ENCODE measurements at places on chromosomes 13 and 19.

- no peak for DNase-seq
These were observed 174.3 kb downstream of the IRS2 start for GRCh38 chr13:109611912-109612691.

- DNase-seq = no peak
These were observed 5.7 kb upstream of the GARIN5A start for GRCh38 chr19:50482271-50482855.

DNA sequence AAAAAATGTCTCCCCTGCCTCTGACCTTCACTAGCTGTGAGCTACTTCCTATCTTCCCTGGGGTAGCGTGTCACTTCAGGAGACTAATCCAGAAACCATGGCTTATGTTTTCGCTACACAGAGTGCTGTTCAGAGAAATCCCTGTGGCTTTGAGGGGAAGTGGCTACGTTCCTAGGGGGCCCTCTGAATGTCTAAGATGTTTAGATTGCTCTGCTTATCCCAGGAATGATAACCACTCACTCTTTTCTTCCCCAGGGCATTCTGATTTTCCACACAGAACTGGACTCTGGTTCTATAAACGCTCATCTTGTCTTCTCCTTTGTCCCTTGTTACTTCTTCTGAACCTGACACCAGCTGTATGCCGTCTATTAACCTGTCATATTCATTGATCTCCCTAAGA, 572.5 kb downstream of the OLFM4 start:
- DNase-seq = no peak

DNA sequence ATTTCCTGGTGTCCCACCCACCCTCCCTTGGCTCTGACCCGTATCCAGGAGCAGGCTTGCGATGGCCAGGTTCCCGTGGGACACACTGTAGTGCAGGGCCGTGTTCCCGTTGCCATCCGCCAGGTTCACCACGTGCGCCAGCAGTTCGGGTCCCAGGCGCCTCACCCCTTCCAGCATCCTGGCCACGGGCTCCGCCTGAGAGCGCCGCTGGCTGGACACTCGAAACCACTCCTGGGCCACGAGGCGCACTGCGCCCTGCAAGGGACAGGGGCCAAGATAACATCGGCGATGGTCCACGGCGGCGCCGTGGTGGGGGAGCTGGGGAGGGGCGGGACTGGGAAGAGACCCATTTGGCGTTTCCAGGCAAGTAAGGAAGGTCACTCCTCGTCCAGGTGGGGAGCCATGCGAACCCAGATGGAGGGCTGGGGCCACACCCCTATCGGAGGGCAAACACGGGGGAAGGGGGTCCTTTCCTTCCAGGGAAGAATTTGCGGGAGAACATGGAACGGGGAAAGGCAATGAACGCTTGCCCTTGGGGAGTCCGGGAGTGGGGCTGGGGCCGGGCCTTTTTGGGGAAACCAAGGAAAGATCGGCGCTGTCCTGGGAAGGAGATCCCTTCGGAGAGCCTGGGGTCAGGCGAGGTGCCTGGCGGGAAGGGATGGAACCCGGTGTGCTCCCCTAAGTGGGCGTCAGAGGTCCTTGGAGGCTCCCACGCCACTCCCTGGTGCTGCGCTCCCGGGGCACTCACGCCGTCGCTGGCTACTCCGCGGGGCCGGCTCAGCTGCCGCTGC, 9.9 kb downstream of the KANK3 start:
- DNase-seq = no peak

- DNase-seq = no peak
These were observed 1.1 kb downstream of the VSTM1 start for GRCh38 chr19:54062643-54063042.

- DNase-seq = no peak
These were observed 459 bp downstream of the PRAM1 start for GRCh38 chr19:8501981-8502380.

GRCh38 chr13:113918580-113918979, 54.7 kb upstream of the GAS6 start:
- DNase-seq = no peak

DNA sequence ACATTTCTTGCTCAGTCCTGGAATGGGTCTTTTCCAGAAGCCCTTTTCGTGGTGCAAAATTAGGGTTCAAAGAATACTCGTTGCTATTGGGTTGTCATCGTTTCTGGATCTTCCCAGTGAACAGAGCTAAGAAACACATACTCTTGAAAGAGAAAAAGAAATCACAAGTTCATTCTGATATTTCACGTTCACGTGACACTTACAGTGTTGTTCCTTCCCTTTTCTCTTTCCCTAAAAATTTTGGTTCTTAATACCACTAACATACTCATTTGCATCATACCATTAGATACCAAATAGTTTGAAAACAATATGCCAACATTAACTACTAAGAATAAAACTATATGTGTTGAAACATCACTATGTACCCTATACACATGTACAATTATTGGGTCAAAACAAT, 13.4 kb upstream of the GTF2F1 start:
- DNase-seq = no peak

- DNase-seq = no peak
These were observed 67.8 kb upstream of the ZDHHC20 start for GRCh38 chr13:21526707-21527540.

- peak; percentile 15 for DNase-seq
These were observed 11.3 kb upstream of the FFAR2 start for GRCh38 chr19:35436477-35437405.

GRCh38 chr13:77171451-77171850, 144.5 kb upstream of the FBXL3 start:
- no peak for DNase-seq

DNA sequence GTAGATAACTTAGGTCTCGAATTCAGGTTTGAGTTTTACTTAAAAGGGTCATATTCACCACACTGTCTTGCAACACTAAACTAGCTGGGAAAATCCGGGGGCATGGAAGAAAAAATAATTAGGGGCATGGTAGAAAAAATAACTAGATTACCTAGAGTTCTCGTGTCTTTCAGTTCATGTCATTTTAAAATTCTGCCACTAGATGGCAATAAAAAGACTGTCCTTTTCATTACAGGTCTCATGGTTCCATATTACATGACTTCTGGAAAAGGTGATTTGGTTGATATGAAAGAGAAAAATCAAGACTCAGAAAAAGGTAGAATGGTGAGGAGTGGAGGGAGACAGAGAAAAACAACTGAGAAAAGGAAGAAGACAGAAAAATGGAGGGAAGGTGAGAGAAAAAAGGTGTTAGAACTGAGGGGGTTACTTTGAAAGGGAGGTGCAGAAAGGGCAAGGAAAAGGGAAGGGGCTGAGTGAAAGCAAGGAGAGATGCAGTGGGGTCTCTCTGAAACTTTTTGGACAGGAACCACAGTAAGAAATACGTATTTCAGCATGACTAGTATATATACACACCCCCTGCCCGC, 299.0 kb downstream of the KLF12 start:
- DNase-seq = no peak

GRCh38 chr13:101982903-101983302, 418.9 kb downstream of the FGF14 start:
- DNase-seq = no peak

GRCh38 chr19:10044390-10044789, 31.1 kb downstream of the RDH8 start:
- no peak for DNase-seq

DNA sequence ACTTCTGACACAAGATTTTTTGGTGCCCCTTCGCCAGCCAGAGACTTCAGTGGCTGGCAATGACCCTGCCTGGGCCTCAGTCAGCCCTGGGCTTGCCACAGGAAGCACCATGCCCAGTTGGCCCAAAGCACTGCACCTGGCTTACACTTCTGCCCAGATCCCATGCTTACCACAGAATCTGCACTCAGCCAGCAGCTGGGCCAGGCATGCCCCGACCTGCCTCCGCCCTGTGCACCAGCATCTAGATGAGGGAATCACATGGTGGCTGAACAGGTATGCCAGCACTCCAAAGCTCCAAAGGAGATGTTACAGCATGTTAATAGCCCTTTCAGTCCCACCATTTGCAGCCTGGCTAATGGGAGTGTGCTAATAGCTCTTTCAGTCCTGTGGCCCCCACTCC, 690.9 kb downstream of the SLITRK6 start:
- no peak for DNase-seq

DNA sequence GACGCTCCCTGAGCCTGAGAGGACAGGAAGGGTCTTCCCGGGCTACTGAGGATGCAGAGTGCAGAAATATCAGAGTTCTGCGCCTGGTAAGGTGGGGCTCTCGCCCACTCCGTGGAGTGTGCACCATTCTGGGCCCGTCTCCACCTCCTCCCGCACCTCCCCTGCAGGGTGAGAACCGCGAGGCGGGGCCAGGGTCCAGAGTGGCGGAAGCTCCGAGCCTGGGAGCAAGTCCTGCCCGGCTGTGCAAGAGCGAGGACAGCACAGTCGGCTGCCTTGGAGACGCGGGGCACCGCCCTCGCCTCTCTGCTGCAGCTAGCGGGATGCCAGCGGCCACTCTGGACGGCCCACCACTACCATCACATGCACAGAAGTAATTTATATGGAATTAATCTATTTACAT, 2304.4 kb downstream of the PCDH9 start:
- no peak for DNase-seq

DNA sequence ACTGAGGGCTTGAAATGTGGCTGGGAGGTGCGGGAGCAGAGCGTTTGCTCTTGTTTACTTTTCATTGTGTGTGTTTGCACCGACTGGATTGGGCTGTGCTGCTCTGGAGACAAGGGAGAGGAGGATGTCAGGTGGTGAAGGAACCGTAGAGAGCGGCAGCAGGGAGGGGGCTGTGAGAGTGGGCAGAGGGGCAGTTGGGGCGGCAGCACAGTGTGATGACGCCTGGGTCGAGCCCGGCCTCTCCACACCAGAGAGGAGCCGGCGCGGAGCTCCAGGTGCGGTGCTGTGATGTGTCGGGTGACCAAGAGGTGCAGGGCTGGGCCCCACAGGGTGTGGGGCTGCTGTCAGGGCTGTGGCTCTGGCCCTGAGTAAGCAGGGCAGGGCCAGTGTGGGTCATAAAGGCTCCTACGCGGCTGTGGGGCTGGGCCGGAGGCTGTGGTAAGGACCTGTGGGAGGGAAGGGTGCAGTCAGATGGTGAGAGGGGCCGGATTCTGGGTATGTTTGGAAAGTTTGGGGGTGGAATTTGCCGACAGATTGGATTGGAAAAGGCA, 10.5 kb downstream of the NAXD start:
- DNase-seq = no peak

GRCh38 chr13:97979051-97979450, 25.6 kb downstream of the IPO5 start:
- DNase-seq = no peak

DNA sequence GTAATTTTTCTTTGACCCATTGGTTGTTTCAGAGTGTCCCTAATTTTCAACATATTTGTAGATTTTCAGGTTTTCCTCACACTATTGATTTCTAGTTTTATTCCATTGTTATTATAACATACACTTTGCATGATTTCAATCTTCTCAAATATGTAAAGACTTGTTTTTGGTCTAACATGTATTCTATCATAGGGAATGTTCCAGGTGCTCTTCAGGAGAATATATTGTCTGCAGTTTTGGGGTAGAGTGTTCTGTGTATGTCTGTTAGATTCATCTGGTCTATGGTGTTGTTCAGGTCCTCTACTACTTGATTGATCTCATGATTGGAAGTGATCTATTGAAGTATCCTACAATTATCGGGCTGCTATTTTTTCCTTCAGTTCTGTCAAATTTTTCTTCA, 440.9 kb upstream of the MIR17HG start:
- DNase-seq = no peak

DNA sequence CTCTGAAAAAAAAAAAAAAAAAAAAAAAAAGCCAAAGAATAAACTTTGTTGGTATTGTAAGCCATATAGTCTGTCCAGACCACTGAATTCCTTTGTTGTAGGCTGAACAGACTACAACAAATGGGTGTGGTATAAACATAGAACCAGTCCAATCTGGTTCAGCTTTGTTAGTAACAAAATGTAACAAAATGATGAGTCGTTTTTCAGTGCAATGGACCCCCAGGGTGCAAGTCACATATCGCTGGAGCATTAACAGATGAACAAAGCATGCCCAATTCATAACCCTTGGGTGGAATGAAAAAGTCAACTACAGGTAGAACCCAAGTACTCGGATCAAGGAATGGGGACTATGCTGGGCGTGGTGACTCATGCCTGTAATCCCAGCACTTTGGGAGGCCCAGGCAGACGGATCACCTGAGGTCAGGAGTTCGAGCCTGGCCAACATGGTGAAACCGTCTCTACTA, 13.6 kb upstream of the FCHO1 start:
- DNase-seq = no peak

DNA sequence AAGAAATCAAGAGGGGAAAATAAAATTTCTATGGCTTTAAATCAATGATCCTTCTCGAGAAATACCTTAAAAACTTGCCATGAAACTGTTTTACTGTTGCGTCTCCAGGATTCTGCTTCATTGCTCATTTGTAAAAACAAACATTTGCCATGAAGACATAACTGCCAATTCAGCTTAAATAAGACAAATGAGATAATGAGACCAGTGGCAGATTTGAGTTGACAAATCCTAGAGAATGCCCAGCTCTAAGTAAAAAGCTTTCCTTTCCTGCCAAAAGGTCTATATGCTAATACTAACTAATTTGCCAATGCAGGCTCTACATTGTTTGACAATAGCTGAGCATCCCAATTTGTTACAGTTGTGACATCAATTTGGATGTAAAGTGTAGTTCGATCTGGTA, 400.5 kb upstream of the PCDH9 start:
- no peak for DNase-seq

GRCh38 chr13:88235441-88235840, 564.3 kb downstream of the SLITRK5 start:
- DNase-seq = no peak

DNA sequence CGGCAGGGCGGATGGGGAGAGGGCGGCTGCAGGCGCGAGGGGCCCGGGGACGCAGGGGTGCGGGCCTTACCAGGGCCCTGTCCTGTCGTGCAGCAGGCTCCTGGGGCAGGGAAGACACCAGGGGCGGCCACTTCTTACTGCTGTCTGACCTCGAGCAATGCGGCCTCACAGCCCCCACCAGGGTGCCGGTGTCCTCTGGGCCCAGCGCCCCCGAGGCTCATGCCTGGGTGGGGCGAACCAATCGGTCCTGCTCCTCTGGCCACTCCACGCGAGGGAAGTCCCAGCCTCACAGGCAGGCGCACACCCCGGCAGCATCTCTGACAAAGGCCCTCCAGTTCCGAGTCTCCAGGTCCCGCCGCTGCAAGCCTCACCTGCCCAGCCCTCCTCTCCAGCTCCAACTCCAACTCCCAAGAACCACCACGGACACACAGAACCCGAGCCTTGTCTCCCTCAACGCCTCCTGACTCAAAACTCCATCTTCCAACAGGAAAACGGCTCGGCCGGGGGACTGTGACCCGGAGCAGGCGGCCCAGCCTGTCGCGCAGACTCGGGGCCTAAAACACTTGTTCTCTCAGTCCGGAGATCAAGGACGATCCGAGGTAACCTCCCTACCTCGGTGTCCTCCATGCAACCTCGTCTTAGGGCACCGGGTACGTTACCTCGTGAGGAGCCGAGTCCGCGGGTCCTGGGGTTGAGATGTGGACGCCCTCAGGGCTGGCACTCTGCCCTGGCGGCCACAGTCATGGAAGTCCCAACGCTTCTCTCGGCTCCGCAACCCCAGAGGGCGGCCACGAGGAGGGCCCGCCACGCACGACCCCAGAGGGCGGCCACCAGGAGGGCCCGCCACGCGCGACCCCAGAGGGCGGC, 6.5 kb downstream of the FGF22 start:
- no peak for DNase-seq

GRCh38 chr13:80050252-80050651, 290.7 kb downstream of the SPRY2 start:
- DNase-seq = no peak
